ENCODE measurements at places on chromosomes 7 and 10. TPM values are rescaled to one million over a fixed set of nuclear protein-coding genes. Genes with fewer than 3 reads are reported as not detected.

Gene GAD2
- total RNA-seq, result not detected

Gene KRIT1
- total RNA-seq, result 53.0 TPM

Gene SFRP5
- total RNA-seq, result not detected

Gene MOGAT3
- total RNA-seq, result not detected

Gene SH2B2
- total RNA-seq, result 2.0 TPM

Gene OR2A42
- total RNA-seq, result not detected

Gene SEC31B
- 3.0 TPM for total RNA-seq

Gene CNPY1
- not detected for total RNA-seq
